ENCODE measurements at places on chromosomes 6 and 20.

GRCh38 chr6:106160189-106160588 is 74.1 kb downstream of the PRDM1 start:
- DNase-seq, result no peak

GRCh38 chr6:43984442-43985321 is 142.6 kb downstream of the MRPL14 start:
- no peak for DNase-seq

DNA sequence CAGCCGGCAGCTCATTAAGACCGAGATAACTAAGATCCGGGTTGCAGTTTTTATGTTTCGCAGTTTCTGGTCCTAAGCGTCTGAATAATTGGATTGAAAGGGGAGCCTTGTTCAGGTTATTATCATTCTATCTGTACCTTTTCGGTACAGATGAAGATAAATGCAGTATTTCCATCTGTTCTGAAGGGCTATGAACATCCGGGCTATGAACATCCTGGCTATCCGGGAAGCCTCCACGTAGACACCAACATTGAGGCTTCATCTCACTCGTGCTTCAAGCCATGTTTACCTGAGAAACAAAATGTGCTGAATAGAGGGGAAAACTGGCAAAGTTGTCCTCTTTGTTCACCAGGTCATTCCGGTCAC is 399 bp upstream of the REPS1 start:
- no peak for DNase-seq

DNA sequence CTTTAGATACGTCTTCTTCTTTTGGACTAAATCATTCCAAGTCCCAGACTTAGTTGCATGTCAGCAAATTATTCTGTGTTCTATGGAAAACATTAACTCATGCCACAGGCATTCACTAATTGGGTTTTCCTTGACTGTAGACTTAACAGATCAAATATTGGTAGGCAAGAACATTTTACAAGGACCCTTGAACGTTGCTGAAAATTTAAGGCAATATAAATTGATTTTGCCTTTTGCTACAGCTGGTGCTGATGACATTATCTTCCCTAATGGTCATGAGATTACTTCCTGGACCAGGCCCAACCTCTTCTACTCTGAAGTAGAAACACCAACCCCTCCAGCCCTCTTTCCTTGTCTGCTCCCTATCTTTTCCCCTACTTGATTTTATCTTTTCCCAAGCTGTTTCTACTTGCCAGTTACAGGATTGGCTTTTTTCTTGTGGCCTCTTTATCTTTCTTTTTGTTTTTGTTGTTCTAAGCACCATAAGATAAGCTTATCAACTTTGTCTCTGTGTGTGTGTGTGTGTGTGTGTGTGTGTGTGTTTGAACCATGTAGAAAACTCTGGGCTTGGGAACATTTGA is 514.0 kb upstream of the SOX4 start:
- no peak for DNase-seq

- no peak for DNase-seq
Measured at GRCh38 chr6:118562959-118563358, 14.9 kb downstream of the PLN start.

All from H1 (cell line).